ENCODE measurements at places on chromosomes 13 and 19. TPM values are rescaled to one million over a fixed set of nuclear protein-coding genes. Genes with fewer than 3 reads are reported as not detected.

DNA sequence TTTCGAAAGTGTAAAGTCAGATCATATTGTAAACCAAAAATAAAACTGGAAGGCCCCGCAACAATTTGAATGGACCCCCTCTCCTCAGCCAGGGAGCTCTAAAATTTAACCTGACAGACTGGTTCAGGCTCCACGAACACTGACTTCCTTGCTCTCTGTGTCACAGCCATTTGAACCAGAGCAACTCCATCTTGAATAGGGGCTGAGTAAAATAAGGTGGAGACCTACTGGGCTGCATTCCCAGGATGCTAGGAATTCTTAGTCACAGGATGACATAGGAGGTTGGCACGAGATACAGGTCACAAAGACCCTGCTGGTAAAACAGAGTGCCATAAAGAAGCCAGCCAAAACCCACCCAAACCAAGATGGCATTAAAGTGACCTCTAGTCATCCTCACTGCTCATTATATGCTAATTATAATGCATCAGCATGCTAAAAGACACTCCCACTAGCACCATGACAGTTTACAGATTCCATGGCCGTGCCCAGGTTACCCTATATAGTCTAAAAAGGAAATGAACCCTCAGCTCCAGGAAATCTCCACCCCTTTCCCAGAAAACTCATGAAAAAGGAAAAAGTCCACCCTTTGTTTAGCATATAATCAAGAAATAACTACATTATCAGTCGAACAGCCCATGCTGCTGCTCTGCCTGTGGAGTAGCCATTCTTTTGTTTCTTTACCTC, 43.1 kb downstream of the RFXAP start:
- DNase-seq, result no peak
- H3K36me3 ChIP-seq, result no peaks in the 10 kb centered on the region
- no peak overlapping the region for H3K4me3 ChIP-seq
- H3K27me3 ChIP-seq, result no peaks in the 10 kb centered on the region
- H3K4me1 ChIP-seq, result no peaks in the 10 kb centered on the region

- H3K36me3 ChIP-seq, result no peaks in the 10 kb centered on the region
- DNase-seq, result peak; percentile 85
- no peak overlapping the region for H3K27ac ChIP-seq
- no peaks in the 10 kb centered on the region for H3K27me3 ChIP-seq
Observed at GRCh38 chr19:45901432-45901911, 941 bp downstream of the MYPOP start.

- no peak for DNase-seq
- H3K27ac ChIP-seq, result no peak overlapping the region
- no peak overlapping the region for H3K4me3 ChIP-seq
- H3K4me1 ChIP-seq, result no peaks in the 10 kb centered on the region
- H3K36me3 ChIP-seq, result no peaks in the 10 kb centered on the region
Observed at GRCh38 chr13:28204043-28204442, 65.7 kb downstream of the PAN3 start.

GRCh38 chr13:110356362-110356761, 49.3 kb downstream of the COL4A2 start:
- DNase-seq, result peak; percentile 59
- H3K27ac ChIP-seq, result no peak overlapping the region
- H3K4me1 ChIP-seq, result peaks cover 1% of the 10 kb centered on the region
- no peak overlapping the region for H3K4me3 ChIP-seq
- H3K27me3 ChIP-seq, result no peaks in the 10 kb centered on the region

DNA sequence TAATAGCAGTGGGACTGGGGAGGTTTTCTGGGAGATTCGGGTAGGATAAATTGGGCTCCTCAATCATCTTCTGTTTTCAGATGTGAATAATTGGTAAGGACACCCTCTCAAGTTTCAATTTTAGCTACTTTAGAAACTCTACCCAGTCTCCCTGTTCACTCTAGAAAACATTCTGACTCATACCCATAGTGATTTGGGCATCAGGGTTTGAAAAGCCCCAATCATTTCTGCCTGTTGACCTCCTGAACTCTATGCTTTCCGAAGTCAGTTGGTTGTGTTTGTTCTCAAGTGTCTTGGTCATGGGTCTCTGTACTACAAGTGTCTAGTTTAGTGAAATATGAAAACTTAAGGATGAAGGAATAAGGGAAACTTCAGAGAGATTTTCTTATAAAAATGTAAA, 911.3 kb upstream of the GPC6 start:
- no peak for DNase-seq
- no peak overlapping the region for H3K4me3 ChIP-seq
- no peaks in the 10 kb centered on the region for H3K27me3 ChIP-seq
- H3K36me3 ChIP-seq, result no peaks in the 10 kb centered on the region
- no peaks in the 10 kb centered on the region for H3K4me1 ChIP-seq
- no peak overlapping the region for H3K27ac ChIP-seq

- H3K36me3 ChIP-seq, result no peaks in the 10 kb centered on the region
- peaks cover 2% of the 10 kb centered on the region for H3K27me3 ChIP-seq
- H3K27ac ChIP-seq, result no peak overlapping the region
Observed at GRCh38 chr19:47418692-47419029, 666 bp downstream of the MEIS3 start.

DNA sequence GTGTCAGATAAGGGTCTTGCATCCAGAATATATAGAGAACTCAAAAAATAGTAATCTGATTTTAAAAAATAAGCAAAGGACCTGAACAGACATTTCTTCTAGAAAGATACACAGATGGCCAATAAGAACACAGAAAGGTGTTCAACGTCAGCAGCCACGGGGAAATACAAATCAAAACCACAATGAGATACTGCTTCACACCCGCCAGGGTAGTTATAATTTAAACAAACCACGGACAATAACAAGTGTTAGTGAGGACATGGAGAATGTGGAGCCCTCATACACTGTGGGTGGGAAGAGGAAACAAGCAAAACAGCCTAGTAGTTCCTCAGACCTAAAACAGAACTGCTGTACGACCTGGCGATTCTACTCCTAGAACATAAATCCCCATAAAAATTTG, 26.7 kb upstream of the NAPA start:
- H3K27ac ChIP-seq, result no peak overlapping the region
- no peaks in the 10 kb centered on the region for H3K4me1 ChIP-seq
- no peaks in the 10 kb centered on the region for H3K27me3 ChIP-seq
- no peaks in the 10 kb centered on the region for H3K36me3 ChIP-seq
- no peak overlapping the region for H3K4me3 ChIP-seq

GRCh38 chr13:42110410-42111155, 62.1 kb downstream of the DGKH start:
- no peaks in the 10 kb centered on the region for H3K4me1 ChIP-seq
- no peak overlapping the region for H3K4me3 ChIP-seq
- H3K36me3 ChIP-seq, result no peaks in the 10 kb centered on the region
- H3K27me3 ChIP-seq, result no peaks in the 10 kb centered on the region
- DNase-seq, result no peak

- peak; percentile 84 for DNase-seq
- no peaks in the 10 kb centered on the region for H3K27me3 ChIP-seq
- H3K36me3 ChIP-seq, result no peaks in the 10 kb centered on the region
- H3K4me1 ChIP-seq, result no peaks in the 10 kb centered on the region
Observed at GRCh38 chr19:10501971-10502523, 1.1 kb downstream of the KEAP1 start.

- no peak for DNase-seq
- H3K36me3 ChIP-seq, result peaks cover 2% of the 10 kb centered on the region
- H3K27me3 ChIP-seq, result no peaks in the 10 kb centered on the region
Observed at GRCh38 chr19:13931391-13932148, 6.6 kb downstream of the PODNL1 start.

GRCh38 chr19:4781801-4782200, 9.7 kb upstream of the FEM1A start:
- no peaks in the 10 kb centered on the region for H3K27me3 ChIP-seq
- no peak for DNase-seq
- no peak overlapping the region for H3K27ac ChIP-seq
- no peak overlapping the region for H3K4me3 ChIP-seq

DNA sequence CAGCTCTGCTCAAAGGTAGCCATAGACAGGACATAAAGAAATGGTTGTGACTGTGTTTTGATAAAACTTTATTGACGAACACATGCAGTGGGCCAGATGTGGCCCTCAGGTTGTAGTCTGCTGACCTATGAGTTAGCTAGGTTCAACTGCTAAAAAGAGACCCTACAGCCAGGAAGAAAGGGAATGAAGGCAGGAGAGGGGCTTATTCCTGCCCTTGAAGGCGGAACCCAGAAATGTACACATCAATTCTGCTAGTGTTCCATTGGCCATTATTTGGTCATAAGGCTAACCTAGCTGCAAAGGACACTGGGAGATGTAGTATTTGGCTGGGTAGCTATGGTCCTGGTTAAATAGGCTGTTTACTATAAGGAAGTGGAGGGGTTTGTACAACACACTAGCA, 18.0 kb downstream of the APBA3 start:
- DNase-seq, result no peak
- no peaks in the 10 kb centered on the region for H3K4me1 ChIP-seq
- H3K27ac ChIP-seq, result no peak overlapping the region
- no peak overlapping the region for H3K4me3 ChIP-seq
- no peaks in the 10 kb centered on the region for H3K36me3 ChIP-seq

DNA sequence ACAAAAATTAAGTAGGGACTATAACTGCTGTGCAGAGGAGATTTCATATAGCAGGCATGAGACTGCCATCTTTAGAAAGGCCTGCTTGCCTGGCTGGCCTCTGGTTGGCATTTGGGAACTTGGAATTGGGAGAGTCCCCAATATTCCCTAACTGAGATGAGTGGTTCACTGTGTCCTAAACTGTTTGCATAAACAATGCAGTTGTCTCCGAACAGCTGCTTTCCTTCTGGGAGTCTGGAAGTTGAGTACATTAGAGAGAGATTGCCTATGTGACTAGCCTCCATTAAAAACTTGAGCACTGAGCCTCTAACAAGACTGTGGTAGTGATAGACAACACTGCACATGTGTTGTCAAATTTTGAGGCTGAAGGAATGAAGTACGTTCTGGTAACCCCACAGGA, 47.4 kb downstream of the STOML3 start:
- H3K27me3 ChIP-seq, result no peaks in the 10 kb centered on the region
- no peaks in the 10 kb centered on the region for H3K4me1 ChIP-seq

GRCh38 chr19:44745341-44745831, 3.1 kb upstream of the BCL3 start:
- H3K4me3 ChIP-seq, result no peak overlapping the region
- no peaks in the 10 kb centered on the region for H3K36me3 ChIP-seq
- peak overlapping the region; percentile 19 for H3K27ac ChIP-seq
- no peaks in the 10 kb centered on the region for H3K4me1 ChIP-seq
- H3K27me3 ChIP-seq, result no peaks in the 10 kb centered on the region

GRCh38 chr13:32211813-32212212, 103.3 kb downstream of the ZAR1L start:
- no peak overlapping the region for H3K4me3 ChIP-seq
- H3K36me3 ChIP-seq, result peaks cover 3% of the 10 kb centered on the region
- no peak for DNase-seq
- no peak overlapping the region for H3K27ac ChIP-seq
- peaks cover 2% of the 10 kb centered on the region for H3K4me1 ChIP-seq
- no peaks in the 10 kb centered on the region for H3K27me3 ChIP-seq

DNA sequence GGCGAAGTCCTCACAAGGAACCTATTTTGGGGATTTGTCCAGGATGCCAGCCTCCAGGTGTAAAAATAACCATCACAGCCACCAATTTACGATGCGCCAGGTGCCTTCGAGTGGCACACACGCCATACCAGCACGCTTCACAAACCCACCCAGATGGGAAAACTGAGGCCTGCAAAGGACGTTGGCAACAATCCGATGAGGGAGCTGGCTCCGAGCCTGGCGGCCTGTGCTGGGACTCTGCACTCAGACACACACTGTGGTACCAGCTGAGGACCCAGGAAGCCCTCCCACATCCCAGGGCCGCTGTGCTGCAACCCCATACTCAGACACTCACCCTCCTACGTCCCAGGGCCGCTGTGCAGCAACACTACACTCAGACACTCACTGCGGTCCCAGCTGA, 65.0 kb upstream of the C13orf46 start:
- no peaks in the 10 kb centered on the region for H3K27me3 ChIP-seq
- no peak for DNase-seq
- no peak overlapping the region for H3K4me3 ChIP-seq
- no peaks in the 10 kb centered on the region for H3K36me3 ChIP-seq
- no peak overlapping the region for H3K27ac ChIP-seq

GRCh38 chr13:71874458-71874857, 7.5 kb upstream of the DACH1 start:
- no peaks in the 10 kb centered on the region for H3K27me3 ChIP-seq
- no peaks in the 10 kb centered on the region for H3K36me3 ChIP-seq
- H3K4me3 ChIP-seq, result no peak overlapping the region
- H3K27ac ChIP-seq, result no peak overlapping the region

DNA sequence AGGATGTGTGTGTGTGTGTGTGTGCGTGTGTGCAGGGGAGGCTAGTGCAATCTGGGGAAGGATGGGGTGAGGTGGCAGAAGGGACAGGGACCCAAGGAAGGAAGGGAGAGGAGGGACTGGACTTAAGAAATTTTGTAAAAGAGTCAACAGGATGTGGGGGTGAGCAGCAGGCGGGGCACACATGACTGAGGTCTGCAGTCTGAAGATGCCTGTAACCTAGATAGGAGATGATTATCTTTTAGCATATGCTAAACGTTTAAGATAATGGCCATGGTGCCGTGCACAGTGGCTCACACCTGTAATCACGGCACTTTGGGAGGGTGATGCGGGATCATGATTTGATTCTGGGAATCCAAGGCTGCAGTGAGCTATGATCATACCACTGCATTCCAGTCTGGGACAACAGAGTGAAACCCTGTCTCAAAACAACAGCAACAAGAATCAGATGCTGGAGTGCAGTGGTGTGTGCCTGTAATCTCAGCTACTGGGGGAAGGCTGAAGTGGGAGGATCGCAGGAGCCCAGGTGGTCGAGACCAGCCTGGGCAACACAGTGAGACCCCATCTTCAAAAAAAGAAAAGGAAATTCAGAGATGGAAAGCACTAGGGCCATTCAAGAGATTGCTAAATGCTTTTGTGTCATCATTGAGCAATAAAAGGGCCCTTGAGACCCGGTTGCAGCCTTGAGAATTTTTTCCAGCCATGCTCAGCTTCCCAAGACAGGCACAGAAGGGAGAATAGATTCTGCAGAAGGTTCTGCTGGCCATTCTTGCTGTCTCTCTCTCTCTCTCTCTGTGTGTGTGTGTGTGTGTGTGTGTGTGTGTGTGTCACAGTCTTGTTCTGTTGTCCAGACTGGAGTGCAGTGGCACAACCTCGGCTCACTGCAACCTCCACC, 3.8 kb upstream of the ZNF414 start:
- H3K27ac ChIP-seq, result no peak overlapping the region
- H3K4me3 ChIP-seq, result no peak overlapping the region
- no peaks in the 10 kb centered on the region for H3K36me3 ChIP-seq
- no peaks in the 10 kb centered on the region for H3K4me1 ChIP-seq
- DNase-seq, result no peak

FCER2 gene
- not detected for polyA plus RNA-seq

COPE gene
- polyA plus RNA-seq, result 180 TPM

CEACAM20 gene
- not detected for polyA plus RNA-seq

KCTD12 gene
- 35.6 TPM for polyA plus RNA-seq

ZIK1 gene
- 2.4 TPM for polyA plus RNA-seq

WDR87 gene
- not detected for polyA plus RNA-seq

ZNF763 gene
- 3.3 TPM for polyA plus RNA-seq

CEACAM21 gene
- not detected for polyA plus RNA-seq

KLK14 gene
- not detected for polyA plus RNA-seq

ZNF534 gene
- polyA plus RNA-seq, result not detected

ZNF541 gene
- polyA plus RNA-seq, result 0.38 TPM

PNMA8C gene
- 1.2 TPM for polyA plus RNA-seq

C19orf47 gene
- polyA plus RNA-seq, result 11.3 TPM
